ENCODE measurements at places on chromosomes 13 and 19. TPM values are rescaled to one million over a fixed set of nuclear protein-coding genes. Genes with fewer than 3 reads are reported as not detected.

Gene LRRC8E
- polyA plus RNA-seq = 2.8 TPM

Gene ZSCAN4
- polyA plus RNA-seq = not detected

Gene TTC9B
- polyA plus RNA-seq = 0.24 TPM

GRCh38 chr19:38015216-38015615 is 108.2 kb downstream of the SIPA1L3 start:
- no peak for DNase-seq

DNA sequence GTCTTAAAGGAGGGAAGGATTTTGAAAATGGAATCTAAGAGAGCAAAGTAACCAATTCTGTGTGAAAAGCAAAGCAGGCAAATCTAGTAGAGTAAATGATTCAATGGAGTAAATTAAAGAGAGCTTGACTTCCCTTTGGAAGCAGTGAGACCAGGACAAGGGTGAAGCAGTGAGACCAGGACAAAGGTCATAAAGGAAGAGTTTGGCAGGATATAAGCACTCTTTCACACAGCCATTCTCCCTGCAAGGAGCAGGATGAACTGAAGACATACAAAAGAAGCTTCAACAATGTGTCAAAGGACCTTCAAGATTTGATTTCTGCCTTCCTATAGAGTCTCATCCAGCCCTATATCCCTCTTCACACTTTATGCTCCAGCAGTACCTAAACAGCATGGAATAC is 123.8 kb downstream of the ENOX1 start:
- DNase-seq = no peak

DNA sequence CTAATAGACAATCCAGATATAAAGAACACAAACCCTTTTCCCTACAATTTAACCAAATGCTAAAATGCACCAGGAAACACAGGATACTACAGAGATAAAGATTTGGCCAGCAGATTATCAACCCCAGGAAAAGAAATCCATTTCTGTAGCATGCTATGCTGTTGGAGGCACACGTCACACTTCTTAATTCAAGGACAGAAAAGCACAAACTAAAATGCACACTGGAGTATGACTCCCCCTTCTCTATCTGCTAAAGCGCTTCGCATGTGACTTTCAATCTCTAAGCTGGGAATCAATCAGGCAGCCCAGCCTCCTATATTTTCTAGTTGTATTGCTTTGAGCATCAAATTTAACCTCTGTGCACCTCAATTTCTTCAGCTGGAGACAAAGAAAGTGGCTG is 22.2 kb downstream of the ABCC4 start:
- no peak for DNase-seq

DNA sequence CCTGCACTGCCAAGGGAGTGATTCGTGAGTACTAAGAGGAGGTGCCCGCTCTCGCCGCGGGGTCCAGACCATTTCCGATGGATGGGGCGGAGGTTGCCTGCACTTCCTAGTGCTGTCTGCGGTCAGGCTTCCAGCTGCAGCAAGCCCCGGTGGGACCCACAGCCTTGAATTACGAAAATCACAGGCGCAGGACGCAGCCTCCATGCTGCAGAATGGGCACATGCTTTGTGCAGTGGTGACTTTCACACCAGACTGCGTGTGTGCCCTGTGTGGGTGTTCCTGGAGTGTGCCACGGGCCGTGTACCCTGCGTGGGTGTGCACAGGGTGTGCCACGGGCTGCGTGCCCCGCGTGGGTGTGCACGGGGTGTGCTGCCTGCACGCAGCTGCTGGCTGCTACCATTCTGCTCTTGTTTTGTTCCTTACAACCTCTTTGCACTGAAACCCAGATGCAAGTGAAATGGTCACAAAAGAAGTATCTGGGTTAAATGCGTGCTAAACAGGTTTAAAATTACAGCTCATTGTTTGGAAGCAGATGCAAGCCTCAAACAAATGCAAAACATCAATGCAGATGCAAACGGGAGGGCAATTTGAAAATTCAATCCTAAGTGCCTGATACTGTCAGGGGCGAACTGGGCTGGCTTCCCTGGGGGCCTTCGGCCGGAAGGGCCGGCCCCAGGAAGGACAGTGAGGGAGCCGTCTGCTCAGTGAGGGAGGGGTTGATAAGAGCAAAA is 221.2 kb upstream of the SOX1 start:
- peak; percentile 64 for DNase-seq

Gene DAND5
- polyA plus RNA-seq = 0.13 TPM

GRCh38 chr19:43457809-43458208 is 7.6 kb downstream of the LYPD3 start:
- DNase-seq = no peak

DNA sequence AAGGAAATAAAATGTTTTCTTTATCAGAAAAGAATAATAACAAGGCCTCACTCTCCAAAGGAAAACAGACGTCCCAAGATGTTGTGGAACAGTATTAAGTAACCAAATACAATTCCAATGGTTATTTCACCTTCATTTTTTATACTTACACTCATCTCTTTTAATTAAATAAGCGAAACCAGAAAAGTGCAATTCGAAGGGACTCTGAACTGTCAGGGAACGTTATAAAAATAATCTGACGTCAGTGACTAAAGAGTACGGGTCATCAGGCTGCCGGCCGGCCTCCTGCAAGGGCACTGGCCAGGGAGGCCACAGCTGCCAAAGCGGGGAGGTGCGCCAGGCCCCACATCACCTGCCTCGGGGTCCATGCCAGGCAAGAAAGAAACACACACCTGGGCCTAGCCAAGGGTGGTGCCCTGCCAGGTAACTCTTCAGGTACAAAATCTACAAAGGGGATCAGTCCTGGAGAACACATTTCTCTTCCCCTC is 61.2 kb downstream of the CDADC1 start:
- DNase-seq = no peak

Gene ZIC2
- polyA plus RNA-seq = 67.1 TPM

Gene NOSIP
- 254 TPM for polyA plus RNA-seq

DNA sequence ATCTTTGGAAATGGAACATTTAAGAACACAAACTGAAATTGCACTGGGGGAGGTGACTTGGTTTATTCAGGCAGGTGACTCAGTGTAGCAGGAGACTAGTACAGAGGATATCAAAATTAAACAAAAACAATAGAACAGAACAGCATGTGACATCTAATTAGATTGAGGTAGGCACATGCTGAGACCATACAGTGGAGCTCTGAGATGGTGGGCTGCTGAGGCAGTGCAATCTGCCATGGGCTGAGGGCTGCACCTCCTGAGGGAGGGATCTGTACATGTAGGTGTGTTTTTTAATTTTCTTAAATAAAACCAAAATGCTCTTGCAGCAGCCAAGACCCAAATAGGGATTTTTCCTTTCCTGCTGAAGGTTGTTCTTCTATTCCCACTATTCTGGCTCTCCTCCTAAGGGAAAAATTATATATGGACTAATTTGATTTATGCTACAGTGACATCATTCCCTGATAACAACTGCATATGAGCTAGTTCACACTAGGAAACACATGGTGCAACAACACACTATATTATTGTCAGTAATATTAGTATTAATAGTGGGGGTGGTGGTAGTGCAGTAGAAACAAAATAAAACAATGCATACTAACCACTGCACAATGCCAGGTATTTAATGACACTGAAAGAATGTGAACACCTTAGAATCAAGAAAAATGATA is 48.0 kb downstream of the LNX2 start:
- DNase-seq = no peak

Gene FAM124A
- 40.7 TPM for polyA plus RNA-seq

Gene PSG1
- not detected for polyA plus RNA-seq

Gene LHFPL6
- 7.6 TPM for polyA plus RNA-seq

DNA sequence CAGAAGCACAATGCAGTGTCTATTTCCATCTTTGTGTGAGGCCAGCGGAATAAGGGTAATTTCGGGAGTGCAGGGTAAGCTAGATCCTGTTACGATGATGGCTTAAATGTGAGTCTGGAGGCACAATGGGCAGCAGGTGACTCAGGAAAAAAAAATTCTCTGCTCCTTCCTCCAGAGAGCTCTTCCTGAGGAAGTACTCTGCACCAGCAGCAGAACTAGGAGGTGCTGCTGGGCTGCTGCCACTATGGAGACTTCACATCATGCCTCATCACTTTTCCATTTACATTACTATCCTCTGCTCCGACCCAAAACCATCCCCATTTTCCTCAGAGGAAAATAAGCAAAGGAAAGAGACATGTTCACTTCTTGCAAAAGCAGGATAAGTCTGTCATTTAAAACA is 282.0 kb downstream of the DNAJC15 start:
- DNase-seq = no peak

Gene TPTE2
- polyA plus RNA-seq = not detected

Gene C19orf38
- 0.77 TPM for polyA plus RNA-seq

Gene PEAK3
- polyA plus RNA-seq = not detected

Gene SYNGR4
- polyA plus RNA-seq = 0.41 TPM

Gene CACNG8
- polyA plus RNA-seq = 0.41 TPM

Gene MIR17HG
- 11.5 TPM for polyA plus RNA-seq

GRCh38 chr19:28862238-28862637 is 350.7 kb downstream of the UQCRFS1 start:
- DNase-seq = no peak

DNA sequence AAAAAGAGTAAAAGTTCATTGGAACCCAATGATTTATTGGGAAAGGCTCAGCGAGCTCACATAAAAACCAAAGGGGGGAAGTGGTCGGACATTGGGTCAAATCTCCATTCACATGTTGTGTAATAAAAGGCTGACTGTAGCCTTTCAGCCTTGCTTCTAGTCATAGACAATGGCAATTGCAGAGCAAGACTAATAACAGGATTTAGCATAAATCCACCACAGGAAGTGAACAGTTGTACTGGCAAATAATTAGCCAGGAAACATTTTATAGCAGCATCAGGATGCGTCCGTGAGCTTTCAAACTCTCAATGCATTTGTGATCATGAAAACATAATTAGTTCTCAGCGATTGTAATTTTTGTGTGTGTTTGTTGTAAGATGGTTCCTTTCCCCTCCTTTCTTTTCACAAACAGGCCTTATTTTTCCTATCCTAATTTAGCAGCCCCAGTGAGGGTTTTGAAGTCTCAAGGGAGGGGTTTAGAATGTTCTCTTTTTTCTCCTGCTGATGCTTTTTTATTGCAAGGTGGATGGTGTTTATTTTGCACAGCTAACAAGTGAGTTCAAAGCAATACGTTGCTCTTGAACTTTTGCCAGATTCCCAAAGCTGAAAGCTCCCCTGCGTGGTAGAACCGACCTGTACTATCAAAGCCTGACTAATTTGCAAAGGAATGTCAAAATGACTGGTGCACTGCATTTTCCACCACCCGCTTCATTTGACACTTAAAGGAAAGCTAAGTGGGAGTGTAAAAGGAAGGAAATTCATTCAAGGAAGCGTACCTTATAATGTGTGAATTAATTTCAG is 105.6 kb downstream of the SPRY2 start:
- DNase-seq = no peak

DNA sequence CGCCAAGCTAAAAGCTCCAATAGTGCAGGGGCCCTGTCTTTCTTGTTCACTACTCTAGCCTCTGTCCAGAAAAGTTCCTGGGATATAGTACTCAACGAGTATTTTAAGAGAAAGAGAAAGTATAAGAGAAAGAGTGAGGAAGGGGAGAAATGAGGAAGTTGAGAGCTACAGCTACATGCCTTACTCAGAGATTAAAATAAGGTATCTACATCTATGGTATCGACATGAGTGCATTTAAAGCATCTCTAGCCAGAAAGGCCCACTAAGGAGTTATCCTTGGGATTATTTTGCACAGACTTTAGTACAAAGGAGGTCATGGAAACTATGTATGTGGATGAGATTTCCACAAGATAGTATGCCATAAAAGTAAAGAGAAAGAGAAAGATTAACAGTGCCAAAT is 28.5 kb downstream of the MYCBP2 start:
- DNase-seq = no peak

Gene EHD2
- polyA plus RNA-seq = 12.4 TPM

DNA sequence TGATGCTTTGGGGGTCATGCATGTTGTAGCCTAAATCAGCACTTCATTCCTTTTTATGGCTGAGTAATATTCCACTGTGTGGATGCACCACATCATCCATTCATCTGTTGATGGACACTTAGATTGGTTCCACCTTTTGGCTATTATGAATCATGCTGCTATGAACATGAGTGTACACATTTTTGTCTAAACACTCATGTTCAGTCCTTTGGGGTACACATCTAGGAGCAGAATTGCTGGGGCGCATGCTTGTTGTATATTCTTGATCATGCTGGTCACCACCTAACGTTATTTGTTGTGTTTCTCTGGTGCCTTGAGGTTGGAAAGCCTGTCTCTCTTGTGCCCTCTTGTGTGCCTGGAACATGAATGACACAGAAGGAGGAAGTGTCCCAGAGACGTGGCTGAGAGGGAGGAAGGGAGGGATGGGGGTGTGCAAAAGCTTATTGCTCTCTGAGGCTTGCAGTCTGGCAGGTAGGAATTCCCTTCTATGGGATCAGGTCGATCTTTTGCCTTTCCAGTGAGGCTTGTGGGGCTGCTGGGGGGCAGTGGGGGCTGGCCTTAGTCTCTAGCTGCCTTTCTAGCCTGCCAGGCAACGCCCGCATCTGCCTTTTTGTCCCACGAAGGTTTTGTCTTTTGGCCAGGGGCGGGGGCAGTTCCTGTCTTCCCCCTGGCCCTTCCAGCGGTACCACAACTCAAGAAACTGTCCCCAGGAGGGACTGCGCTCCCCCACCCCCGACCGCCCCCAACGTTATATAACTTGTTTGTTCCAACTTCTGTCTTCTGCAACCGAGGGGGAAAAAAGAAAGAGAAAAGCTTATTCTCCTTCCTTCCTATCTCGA is 7.6 kb downstream of the KLHL26 start:
- no peak for DNase-seq

Data from H1 (cell line).